H1 (cell line): ENCODE measurements at places on chromosomes 3 and 15.
A peak's percentile ranks its signal among the peaks of the same experiment; 100 is the strongest.

- DNase-seq: peak; percentile 83
Measured at GRCh38 chr15:52798529-52799101, 8.5 kb upstream of the ONECUT1 start.

GRCh38 chr3:65128346-65128745, 440.5 kb upstream of the ADAMTS9 start:
- no peak for DNase-seq

GRCh38 chr15:67823314-67824196, 1.8 kb upstream of the SKOR1 start:
- peak; percentile 55 for DNase-seq

- no peak for DNase-seq
Measured at GRCh38 chr15:56892659-56893363, 25.6 kb upstream of the TCF12 start.

GRCh38 chr3:159200176-159200575, 398.3 kb downstream of the MFSD1 start:
- DNase-seq: no peak

DNA sequence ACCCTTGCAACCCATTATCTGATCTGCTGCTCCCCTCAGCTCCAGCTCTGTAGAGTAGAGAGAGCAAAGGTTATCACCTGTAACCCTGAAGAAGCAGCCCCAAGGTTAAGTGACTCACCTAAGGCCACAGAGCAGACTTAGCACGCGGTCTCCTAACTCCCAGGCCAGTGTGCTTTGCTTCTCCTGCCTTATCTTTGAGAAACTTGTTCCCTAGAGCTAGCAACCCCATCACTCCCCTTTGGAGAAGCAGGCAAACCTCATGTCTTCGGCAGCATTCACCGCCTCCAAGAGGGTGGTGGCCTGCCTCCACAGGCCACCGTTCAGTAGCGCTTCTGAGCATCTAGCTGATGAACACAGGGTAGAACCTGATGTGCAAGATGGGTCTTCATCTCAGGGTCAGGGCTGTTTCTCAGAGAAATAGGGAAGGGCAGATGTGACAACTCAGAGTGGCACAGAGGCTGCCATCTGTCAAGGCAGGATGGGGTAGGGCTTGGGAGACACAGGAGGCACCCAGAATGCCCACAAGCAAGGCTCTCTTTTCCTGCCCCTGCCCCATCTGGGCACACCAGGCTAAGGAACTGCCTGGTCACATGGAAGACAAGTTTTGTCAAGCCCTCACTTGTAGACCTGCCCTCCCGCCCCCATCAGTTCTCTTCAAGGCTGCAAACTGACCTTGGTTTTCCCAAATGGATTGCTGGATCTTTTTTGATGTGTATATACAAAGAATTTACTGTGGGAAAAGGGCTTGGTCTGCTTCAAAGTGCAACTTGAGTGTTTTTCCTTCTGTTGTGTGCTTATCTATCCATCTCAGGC, 34.9 kb upstream of the CLK3 start:
- no peak for DNase-seq

GRCh38 chr15:43029476-43029875, 76.4 kb downstream of the UBR1 start:
- no peak for DNase-seq

DNA sequence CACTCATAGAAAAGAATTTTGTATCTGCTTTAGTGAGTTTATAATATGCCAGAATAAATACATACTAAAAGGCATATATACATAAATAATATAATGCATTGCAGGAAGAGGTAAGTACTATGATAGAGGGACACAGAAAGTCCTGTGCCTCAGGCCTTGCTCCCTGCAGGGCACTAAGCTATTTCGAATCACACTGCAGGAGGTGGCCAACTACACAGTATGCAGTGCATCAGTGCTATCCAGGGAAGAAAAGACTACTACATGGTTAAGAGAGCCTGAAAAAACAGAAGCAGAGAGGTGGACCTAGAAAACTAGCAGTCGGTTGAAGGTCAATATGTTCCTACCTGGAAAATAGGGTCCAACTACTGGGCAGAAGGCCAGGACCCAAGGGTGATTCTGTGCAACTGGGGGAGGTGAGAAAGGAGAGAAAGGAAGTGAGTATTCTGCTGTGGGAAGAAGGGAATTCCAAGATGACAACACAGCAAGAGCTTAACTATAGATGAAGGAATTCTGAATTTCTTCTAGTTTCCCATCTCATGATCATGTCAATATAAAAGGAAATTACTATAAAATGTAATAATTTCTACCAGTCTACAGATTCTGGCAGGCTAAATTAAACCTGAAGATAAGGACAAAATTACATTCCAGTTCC, 218.0 kb downstream of the ZBTB20 start:
- DNase-seq: no peak

GRCh38 chr3:156303001-156303707, 182.8 kb downstream of the KCNAB1 start:
- DNase-seq: no peak

- no peak for DNase-seq
Measured at GRCh38 chr3:79255702-79256101, 512.1 kb downstream of the ROBO1 start.

DNA sequence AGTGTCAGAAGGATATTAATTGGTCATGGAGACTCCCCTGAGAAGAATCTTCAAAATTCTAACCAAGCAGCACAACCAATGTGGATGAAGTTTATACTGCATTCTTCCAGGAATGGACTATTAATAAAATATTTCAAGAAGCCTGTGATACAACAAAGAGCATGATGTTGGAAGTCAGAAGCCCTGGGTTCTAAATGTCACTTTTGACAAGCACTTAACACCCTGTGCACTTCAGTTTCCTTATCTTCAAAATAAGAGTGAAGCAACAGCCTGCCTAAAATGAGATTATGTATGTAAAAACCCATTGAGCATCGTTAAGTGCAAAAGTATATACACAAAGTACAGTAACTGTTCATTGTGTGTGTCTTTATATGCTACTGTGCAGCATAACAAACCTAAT, 369.4 kb downstream of the NTRK3 start:
- no peak for DNase-seq

GRCh38 chr3:78455712-78456433, 1311.9 kb downstream of the ROBO1 start:
- DNase-seq: no peak

DNA sequence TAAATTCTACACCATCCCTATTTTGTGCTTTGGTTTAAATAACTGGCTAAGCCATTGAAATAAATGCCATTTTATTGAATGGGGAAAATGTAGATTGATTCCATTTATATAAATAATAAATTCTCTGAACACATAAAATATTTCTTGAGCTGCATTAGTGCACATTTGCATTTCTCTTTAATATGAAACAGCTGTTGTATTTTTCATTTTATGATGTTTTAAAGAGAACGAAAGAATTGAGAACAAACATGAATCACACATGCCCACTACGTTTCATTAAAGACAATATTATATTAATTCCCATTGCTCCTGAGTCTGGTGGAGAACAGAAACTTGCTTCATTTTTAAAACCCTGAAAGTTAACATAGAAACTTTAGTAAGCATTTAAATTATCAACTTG, 235.7 kb upstream of the CFAP20DC start:
- DNase-seq: no peak

DNA sequence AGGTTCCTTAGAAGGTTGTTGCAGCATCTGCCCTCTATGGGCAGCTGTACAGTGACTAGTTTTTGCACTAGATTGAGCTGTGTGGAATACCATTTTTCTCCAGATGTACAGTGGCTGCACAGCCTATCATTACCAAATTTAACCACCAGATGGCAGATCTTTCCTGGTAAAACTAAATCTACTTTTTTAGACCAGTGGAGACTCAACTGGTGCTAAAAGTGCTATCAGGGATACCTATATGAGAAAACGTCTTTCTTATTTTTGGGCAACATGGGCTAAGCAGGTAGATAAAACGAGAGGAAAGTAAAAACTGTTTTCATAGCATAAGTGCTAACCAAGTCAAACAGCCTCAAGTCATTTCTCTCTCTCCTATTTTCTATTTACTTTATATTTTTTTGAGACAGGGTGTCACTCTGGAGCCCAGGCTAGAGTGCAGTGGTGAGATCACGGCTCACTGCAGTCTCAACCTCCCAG, 21.2 kb downstream of the IGSF10 start:
- DNase-seq: no peak
